ENCODE measurements at places on chromosomes 3 and 15.

DNA sequence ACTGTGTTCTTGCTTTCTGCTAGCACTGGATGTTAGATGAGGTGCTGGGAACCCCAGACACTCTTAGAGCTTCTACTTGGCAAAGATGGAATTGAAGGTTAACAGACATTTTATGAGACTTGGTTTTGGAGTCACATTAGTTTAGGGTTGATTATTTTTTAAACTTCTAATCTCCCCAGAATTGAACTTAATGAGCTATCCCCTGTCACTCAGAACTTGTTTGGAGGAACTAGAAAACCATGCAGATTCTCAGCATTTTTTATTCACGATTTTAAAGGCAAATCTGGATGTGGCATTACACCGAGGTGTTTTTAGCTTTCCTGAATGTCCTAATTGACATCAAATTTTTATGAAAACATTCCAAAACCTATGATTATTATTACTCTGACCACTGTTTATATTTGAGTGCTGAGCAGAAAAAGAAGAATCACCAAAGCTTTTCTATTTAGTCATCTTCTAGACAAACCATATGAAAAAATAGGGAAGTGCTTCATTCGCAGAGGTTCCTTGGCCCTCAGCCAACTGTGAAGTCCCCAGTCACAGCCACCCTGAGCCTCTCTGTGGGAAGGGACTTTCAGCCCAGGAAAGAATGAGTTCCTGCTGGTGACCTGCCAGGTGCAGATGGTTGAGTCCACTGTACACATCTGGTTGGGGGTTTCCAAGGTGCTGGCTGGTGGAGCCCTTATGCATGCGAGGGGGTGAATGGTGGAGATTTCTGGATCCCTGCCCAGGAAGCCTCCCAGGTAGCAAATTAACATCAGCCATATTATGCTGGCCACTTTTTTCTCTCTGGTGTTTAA, 196.0 kb upstream of the TOPAZ1 start:
- DNase-seq: peak; percentile 4

DNA sequence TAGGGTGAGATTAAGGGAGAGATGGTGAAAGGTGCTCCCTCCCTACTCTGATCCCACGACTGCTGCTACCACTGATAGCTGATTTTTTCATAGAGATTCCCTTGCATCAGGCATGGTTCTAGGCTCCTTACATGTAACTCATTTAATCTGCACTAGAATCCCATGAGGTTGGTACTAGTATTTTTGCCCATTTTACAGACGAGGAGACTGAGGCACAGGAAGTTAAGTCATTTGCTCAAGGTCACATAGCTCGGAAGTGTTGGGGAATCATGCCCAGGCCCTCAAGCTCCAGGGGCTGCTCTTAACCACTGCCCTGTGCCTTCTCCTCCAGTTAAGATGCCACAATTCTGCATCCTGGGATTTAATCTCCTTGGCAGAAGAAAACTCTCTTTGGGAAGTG, 11.2 kb downstream of the ATP2B2 start:
- no peak for DNase-seq

DNA sequence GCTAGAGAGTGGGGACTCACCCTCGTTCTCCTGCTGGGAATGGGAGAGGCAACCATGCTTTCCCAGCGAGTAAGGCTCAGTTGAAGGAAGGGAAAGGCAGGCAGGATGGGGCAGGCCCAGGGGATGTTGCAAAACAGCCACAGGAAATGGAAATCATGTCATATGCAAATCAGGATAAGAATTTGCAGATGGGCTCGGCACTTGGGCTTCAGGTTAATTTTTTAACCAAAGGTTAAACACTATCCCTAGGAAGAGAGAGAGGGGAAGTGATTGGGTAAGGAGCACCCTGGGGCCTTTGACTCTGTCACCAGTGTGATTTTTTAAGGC, 14.6 kb upstream of the PLA2G4E start:
- DNase-seq: no peak

GRCh38 chr3:134380249-134380648, 6.0 kb upstream of the AMOTL2 start:
- DNase-seq: no peak

- DNase-seq: no peak
Observed at GRCh38 chr15:65249641-65250040, 37.0 kb downstream of the PARP16 start.

GRCh38 chr3:43455233-43455632, 166.6 kb downstream of the ANO10 start:
- no peak for DNase-seq

DNA sequence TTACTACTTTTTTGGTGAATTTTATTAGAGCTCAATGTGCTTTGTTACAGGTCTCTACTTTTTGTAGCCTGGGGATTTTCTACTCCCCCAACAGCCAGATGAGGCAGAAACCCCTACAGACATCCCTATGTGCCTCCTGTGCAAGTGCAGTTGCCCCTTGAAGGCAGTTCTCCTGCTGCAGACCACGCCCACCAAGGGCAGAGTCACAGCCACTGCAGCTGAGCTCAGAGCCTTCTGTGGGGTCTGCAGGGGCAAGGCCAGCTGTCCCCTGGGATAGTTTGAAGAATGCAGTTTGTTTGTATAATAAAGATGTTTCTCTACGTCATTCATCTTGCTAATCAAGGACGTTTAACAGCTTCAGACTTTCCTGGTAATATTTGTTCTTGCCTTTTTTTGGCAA, 76.8 kb downstream of the NPAP1 start:
- DNase-seq: no peak

DNA sequence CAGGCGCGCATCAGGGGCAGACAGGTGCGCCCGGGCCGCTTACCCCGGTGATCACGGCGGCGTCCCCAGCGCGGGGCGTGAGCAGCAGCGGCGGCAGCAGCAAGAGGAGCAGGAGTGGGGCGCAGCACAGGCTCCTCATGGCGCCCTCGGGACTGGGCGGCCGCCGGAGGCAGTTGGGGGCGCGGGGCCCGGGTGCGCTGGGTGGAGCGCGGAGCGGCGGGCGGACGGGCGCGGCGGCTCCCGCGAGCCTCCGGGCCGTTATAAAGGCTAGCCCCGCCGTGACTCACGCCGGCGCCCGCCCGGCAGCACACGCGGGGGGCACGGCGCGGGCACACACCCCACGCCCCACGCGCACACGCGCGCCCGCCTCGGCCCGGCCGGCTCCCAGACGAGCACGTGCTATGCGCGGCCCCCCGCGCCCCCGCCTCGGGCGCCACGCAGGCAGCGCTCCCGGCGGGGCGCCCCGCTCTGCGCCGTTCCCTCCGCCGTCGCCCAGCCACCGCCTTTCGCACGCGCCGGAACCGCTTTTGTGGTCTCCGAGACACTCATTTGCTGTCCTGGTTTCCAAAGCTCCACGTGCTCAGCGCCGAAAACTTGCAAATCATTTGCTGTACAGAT, at the start of gene PROK2:
Gene PROK2, minus strand, starts transcription at position 235 of the 618 bp plus-strand sequence. Its CDS starts 96 bp downstream, at position 139.
- no peak for DNase-seq

DNA sequence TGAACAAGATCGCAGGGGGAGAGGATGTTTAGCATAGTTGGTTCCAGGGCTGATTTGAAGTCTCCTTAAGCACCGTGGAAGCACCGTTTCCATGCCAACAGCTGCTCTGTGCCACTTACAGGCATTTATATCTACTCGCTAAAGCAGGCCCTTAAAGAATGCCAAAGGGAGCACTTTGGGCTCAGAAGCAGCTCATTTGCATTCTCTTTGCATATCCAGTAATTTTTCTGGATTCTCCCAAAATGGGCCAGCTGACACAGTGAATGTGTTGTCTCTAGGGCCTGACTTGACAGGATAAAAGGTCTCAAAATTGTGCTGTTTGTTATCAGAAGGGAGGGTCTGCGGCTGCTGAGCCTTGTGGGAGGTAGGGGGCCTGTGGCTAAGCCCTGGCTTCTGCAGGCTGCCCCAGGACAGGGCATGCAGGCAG, 138.6 kb downstream of the FBLN2 start:
- DNase-seq: no peak

DNA sequence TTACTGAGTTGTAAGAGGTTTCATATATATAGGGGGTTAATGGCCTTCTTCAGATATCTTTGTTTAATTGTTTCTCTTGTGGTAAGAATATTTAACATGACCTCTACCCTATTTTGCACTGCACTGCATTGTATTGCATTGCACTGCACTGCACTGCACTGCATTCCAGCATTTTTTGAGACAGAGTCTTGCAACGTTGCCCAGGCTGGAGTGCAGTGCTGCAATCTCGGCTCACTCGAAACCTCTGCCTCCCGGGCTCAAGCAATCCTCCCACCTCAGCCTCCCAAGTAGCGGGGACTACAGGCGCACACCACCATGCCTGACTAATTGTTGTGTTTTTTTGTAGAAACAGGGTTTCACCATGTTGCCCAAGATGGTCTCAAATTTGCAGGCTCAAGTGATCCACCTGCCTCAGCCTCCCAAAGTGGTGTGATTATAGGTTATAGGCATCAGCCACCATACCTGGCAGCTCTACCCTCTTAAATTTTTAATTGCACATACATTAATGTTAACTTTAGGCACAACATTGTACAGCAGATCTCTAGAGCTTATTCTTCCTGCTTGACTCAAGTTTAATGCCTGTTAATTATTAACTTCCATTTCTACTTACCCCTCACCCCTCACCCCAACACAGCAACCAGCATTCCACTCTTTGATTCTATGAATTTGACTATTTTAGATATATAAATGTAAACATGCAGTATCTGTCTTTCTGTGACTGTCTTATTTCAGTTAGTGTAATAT, 38.4 kb downstream of the NEDD4 start:
- DNase-seq: no peak

- DNase-seq: peak; percentile 12
Observed at GRCh38 chr3:42803414-42804105, 730 bp downstream of the HIGD1A start.

All from CD4-positive, alpha-beta T cell treated with Interleukin-6 at 100 ng/mL for 8 hours (primary cell).